Placental epithelial cell (primary cell): ENCODE measurements at places on chromosomes 13 and 19. TPM values are rescaled to one million over a fixed set of nuclear protein-coding genes. Genes with fewer than 3 reads are reported as not detected.

The APLP1 gene
- total RNA-seq, result 5.5 and 9.1 TPM in 2 replicates

The ZNF69 gene
- total RNA-seq, result 27.9 and 38.4 TPM in 2 replicates

The CXCL17 gene
- not detected in 2 replicates for total RNA-seq

The CFAP97D2 gene
- total RNA-seq, result not detected in 2 replicates

The SUPT5H gene
- total RNA-seq, result 84.8 and 94.0 TPM in 2 replicates

The ZNF320 gene
- 17.3 and 21.5 TPM in 2 replicates for total RNA-seq

The COMMD6 gene
- 19.6 and 47.1 TPM in 2 replicates for total RNA-seq

The STOML3 gene
- not detected in 2 replicates for total RNA-seq

The MAB21L1 gene
- not detected in 2 replicates for total RNA-seq

The FAAP24 gene
- 1.4 and 3.5 TPM in 2 replicates for total RNA-seq

The ZSWIM9 gene
- total RNA-seq, result 2.0 and 2.1 TPM in 2 replicates

The LIG4 gene
- total RNA-seq, result 3.9 and 7.3 TPM in 2 replicates

The ARL11 gene
- 1.1 and 1.6 TPM in 2 replicates for total RNA-seq

The GRK1 gene
- total RNA-seq, result under 0.01 TPM in 1 of 2 replicates, not detected in the other

The ERICH6B gene
- not detected in 2 replicates for total RNA-seq

The ELSPBP1 gene
- not detected in 2 replicates for total RNA-seq

The C13orf42 gene
- not detected in 2 replicates for total RNA-seq

The HSPBP1 gene
- 20.4 and 64.0 TPM in 2 replicates for total RNA-seq

The SPTBN4 gene
- under 0.01 and 1.5 TPM in 2 replicates for total RNA-seq

The ZNF234 gene
- total RNA-seq, result 11.0 and 13.7 TPM in 2 replicates

The SBK3 gene
- not detected in 2 replicates for total RNA-seq

The LILRA5 gene
- total RNA-seq, result not detected in 2 replicates
